Cortex of kidney (tissue), 1 donor: ENCODE measurements at places on chromosomes 16 and 17.

DNA sequence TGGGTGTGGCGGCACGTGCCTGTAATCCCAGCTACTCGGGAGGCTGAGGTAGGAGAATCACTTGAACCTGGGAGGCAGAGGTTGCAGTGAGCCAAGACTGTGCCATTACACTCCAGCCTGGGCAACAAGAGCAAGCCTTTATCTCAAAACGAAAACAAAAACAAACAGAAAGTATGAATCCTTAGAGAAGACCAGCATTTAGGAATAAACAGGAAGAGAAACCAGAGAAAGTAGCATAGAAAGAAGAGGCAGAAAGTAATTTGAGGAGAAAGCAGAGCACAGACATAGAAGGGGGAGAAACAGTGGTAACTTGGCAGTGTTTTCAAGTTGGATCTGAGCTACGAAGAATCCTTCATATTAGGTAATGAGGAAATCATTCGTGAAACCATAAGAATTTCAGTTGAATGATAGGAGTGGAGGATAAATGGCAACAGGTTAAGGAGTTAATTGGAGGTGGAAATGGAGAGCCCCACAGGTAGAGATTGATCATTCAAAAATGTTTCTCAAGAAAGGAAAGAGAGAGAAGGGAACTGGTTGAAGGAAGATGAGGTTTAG is 9.7 kb upstream of the CCL2 start:
- DNase-seq: no peak

DNA sequence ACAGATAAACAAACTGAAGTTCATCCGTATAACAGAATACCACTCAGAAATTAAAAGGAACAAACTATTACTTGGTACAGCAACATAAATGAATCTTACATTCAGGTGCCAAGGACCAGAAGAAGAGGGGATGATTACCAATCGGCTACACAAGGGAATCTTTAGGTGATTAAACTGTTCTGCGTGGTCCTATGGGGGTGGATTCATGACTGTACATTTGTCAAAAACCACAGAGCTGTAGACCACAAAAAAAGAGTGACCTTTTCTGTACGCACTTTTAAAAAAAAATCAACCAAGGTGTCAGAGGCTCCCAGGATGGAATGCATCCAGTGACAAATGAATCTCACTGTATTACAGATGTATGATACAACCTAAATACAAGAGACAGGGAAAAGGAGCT is 110.8 kb downstream of the CDYL2 start:
- no peak for DNase-seq

DNA sequence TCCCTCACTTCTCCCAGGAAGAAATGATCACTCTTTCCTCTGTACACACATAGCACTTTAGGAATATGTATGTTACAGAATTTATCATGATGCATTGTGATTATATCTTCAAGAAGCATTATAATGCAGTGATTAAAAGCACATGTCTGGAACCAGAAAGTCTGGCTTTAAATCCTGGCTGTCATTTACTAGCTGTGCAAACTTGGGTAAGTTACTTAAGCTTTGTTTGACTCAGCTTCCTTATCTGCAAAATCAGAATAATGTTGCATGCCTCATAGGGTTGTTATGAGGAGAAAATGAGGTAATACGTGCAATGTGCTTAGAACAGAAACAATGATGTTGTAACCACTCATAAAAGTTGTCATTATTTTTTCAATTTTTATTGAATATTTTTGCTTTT is 156.3 kb upstream of the ZKSCAN2 start:
- no peak for DNase-seq

GRCh38 chr17:50141745-50142110 is 8.7 kb downstream of the PPP1R9B start:
- DNase-seq: no peak

- DNase-seq: no peak
Measured at GRCh38 chr16:19138601-19139000, 24.8 kb downstream of the ITPRIPL2 start.

- DNase-seq: no peak
Measured at GRCh38 chr16:86800894-86801293, 222.5 kb downstream of the FOXL1 start.

DNA sequence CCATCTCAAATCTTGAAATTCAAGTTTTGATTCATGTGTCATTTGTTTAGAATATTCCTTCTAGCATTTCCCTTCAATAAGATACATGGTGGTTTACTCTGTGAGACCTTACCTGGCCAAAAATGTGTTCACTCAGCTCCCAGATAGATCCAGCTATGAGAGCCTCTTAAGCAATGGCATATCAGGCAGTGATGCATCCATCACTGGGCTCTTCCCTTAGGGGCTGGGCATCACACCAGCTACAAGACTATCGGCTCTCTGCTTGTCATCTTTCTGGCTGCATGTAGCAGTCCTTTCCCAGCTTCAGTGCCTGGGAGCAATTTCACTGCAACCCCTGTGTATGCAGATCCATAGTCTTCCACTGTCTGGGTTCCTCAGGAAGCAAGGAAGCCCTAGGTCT is 40.6 kb downstream of the GOSR1 start:
- no peak for DNase-seq

- DNase-seq: no peak
Measured at GRCh38 chr16:88783391-88784073, 1.5 kb downstream of the PIEZO1 start.

DNA sequence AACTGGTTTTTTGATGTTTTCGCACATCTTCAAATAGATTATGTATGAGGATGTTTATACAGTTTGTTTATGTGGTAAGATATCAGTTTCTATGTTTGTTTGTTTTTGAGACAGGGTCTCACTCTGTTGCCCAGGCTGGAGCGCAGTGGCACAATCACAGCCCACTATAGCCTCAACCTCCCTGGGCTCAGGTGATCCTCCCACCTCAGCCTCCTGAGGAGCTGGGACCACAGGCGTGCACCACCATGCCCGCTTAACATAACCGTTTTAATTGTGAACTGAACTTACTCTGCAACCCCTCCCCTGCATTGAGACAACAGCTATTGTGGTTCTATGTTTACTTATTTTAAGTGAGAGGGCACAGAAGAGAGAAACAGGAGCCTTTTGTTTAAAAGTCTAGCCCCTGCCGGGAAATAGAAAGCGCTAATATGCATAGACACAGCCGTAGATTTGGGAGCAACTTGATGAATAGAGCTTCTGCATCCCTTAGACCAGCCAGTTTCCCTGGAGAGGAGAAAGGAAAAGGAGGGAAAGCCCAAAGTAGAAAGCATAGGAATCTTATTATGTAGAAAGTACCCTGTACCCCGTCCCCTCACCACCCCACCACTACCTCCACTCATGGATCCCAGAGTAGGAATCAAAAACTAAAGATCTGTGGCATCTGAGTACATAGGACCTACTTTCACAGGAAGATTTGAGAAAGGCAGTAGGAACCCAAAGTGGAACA is 19.6 kb upstream of the APPBP2 start:
- no peak for DNase-seq

DNA sequence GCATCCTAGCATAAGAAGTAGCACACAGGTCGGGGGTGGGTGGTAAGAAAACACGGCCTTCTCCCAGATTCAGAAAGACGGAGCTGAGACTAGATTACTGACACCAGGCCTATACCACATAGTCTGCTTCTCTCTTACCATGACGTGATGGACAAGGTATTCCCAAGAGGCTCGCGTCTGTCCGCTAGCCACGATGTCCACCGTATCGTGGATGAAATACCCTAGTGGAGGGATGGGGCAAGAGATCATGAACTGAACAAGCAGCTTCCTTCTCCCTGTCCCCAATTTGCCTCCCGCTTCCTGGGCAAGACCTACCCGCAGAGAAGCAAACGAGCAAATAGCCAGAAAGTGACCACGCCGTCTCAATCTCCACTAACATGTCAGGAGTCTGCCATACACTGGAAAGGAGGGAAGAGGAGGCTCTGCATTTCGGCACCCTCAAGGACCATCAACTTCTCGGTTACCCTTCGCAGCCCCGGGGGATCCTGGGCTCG is 820 bp downstream of the TLCD1 start:
- no peak for DNase-seq

- DNase-seq: no peak
Measured at GRCh38 chr16:58343562-58343961, 48.7 kb upstream of the GINS3 start.

DNA sequence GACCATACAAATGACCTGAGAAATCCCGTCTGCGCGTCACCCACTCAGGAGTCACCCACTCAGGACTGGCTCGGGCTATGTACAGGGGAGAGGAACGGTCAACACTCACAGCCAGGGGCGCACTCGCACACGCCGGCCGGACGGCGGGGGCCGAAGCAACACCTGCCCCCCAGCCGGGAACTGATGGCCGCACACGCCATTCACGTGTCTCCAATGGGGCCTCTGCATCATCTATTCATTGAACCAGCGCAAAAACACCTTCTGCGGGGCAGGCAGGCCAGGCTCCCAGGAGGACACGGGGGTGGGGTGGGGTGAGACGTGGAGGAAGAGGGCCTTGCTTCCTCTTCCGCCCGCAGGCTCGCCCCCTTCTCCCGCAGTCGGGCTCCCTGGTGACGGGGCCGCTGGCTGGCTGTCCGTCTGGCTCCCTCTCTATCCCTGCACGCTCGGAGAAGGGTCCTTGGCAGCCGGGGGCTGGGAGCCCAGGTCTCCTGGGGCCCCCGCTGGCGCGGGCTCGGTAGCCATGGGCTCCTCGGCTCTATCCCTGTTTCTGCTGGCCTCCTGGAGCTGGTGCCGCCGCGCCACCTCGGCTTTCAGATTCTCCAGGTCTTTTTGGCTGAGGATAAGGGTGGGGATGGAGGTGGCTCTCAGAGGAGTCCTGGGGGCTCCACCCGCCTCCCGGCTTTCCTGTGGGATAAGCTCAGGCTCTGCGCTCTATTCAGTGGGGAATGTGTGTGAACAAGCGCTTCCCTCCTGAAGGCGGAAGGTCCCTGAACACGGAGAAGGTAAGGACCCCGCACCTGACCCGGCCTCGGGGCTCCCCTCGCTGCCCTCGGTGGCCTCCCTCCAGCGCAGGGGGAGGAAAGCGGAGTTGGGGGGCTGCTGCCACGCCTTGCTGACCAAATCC is 21.1 kb downstream of the CLUH start:
- DNase-seq: no peak

DNA sequence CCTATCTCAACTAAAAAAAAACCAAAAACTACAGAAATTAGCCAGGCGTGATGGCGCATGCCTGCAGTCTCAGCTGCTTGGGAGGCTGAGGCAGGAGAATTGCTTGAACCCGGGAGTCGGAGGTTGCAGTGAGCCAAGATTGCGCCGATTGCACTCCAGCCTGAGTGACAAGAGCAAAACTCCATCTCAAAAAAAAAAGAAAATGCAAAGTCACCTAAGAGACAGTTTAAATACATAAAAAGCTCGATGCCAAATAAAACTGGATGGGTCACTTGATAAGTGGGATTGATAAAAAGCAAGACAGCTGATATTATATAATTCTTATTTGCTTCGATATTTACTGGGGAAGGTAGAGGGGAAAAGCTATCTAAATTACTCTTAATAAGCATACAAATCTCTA is 15.8 kb upstream of the KANSL1 start:
- no peak for DNase-seq

DNA sequence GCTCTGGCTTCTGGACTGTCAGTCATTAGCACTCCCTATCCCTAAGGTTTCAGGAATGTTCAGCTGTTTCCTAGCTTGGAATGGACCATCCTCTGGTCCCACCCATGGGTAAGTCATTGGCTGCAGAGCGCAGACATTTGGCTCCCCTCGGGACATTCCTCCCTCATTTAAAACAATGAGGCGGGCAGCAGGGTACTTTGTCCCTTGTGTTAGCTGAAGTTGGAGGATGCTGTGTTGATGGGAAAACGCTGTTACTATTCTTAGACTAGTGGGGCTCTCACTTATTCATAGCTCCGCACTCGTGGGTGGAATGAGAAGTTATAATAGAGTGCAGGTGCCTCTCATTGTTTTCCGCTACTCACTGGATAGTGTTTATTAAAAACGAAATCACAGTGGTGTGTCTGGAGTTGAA is 673.8 kb downstream of the WWOX start:
- DNase-seq: no peak

- no peak for DNase-seq
Measured at GRCh38 chr17:57806167-57806830, 43.5 kb downstream of the MRPS23 start.

- no peak for DNase-seq
Measured at GRCh38 chr16:46730801-46731690, 17.1 kb downstream of the MYLK3 start.

DNA sequence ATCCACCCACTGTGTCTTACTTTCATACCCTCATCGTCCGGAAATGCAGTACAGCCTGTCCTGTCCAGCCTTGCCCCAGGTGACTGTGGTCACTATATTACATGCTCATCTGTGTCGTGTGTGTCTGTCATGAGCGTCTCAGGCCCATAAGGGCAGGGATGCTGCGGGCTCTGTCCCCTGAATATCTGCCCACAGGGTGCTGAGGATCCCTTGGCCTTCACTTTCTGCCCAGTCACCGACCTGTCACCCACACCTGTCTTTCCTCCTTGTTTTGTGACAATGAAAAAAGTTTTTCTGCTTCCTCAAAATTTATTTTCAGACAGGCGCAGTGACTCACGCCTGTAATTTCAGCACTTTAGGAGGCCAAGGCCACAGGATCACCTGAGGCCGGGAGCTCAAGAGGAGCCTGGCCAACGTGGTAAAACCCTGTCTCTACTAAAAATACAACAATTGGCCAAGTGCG is 1.4 kb upstream of the CTRB1 start:
- no peak for DNase-seq

- DNase-seq: no peak
Measured at GRCh38 chr16:586645-587590, 2.9 kb upstream of the RAB40C start.

DNA sequence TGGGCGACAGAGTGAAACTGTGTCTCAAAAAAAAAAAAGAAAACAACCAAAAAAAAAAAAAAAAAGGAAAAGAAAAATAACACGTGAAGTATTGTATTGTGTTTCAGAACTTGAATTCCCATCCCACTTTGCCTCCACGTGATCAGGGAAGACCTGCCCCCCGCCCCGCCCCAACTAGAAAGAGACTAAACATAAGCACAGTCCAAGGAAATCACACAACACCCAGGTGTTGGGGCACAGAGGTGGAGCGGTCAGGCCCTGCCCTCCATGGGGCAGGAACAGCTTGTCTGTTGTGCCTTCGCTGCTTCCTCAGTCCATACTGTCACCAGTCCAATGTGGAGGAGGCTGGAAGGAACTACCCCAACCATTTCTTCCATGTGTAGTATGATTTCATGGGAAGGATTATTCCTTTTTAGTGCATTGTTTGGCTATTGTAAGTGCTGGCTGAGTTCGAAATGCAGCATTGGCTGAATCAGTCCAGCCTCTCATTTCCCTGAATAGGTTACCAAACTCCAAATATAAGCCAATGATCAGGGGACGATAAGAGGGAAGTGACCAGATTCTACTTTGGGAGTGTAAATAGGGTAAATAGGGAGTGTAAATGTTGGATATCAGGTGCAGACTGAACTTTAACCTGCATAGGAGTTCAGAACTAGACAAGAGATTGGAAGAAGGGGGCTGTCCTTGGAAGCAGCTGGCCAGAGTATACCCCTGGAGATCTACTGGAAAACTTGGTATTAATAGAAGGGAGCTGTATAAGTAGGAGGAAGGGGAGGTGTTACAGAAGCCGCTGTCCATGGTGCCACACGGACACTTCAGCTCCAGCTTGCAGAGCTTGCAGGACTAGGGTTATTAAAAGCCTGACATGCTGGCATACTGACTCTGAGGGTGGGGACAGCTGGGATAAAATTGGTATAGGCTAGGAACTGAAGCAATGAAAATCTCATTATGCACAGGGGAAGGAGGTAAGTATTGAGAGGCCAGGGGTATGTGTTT is 50.7 kb downstream of the TANGO6 start:
- no peak for DNase-seq

GRCh38 chr17:13107676-13108235 is 89.9 kb upstream of the ELAC2 start:
- no peak for DNase-seq
